ENCODE measurements at places on chromosomes 3 and 15. TPM values are rescaled to one million over a fixed set of nuclear protein-coding genes. Genes with fewer than 3 reads are reported as not detected.

Gene KBTBD13
- total RNA-seq, result not detected

- DNase-seq, result no peak
These were observed 100.1 kb downstream of the LRTM1 start for GRCh38 chr3:54827776-54828175.

Gene GXYLT2
- 8.4 TPM for total RNA-seq

Gene MAP2K1
- 75.4 TPM for total RNA-seq

- no peak for DNase-seq
These were observed 146.1 kb downstream of the SNRK start for GRCh38 chr3:43432462-43432861.

Gene CRYBG3
- 39.4 TPM for total RNA-seq

DNA sequence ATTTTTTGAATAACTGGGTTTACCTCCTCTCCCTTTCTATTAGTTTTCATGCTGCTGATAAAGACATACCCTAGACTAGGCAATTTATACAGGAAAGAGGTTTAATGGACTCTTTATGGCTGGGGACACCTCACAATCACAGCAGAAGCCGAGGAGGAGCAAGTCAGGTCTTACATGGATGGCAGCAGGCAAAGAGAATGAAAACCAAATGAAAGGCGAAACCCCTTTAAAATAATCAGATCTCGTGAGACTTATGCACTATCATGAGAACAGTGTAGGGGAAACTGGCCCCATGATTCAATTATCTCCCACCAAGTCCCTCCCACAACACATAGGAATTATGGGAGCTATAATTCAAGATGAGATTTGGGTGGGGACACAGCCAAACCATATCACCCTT is 2.0 kb upstream of the RSL24D1 start:
- DNase-seq, result no peak

DNA sequence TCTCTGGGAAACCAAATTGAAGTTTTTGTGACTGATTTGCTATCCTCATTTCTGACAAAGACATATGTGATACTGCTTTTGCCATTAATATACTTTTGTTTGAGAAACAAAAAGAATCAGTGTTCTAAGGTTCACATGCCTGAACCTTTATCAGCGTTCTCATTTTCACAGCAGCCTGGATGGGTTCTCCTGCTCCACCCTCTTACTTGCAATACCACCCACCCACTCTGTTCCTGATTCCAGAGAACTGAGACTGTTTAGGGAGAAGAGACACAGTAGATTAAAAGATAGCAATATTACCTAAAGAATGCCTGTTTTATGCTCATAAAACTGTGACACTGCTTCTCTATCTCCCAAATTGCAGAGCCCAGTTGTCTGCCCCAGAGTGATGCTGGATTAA is 25.8 kb upstream of the ARL6 start:
- DNase-seq, result no peak

GRCh38 chr3:70770650-70771049 is 458.2 kb upstream of the MDFIC2 start:
- DNase-seq, result no peak

DNA sequence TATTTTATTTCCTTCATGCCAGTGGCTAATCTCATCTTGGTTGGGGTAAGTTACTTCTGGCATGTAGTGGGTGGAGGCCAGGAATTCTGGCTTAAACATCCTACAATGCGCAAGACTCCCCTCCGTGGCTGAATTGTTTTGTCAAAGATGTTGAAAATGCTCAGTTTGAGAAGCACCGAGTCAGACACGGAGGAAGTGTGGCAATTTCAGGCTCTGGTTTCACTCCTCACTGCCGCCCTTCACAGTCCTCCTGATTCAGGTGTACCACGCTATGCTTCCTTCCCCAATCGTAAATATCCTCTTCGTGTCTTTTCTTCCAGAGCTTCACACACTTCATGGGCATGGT is 150.7 kb downstream of the OPA1 start:
- no peak for DNase-seq

Gene MYLK
- 80.3 TPM for total RNA-seq

GRCh38 chr15:68802373-68802772 is 18.3 kb downstream of the ANP32A start:
- DNase-seq, result peak; percentile 33

GRCh38 chr3:32544894-32545293 is 25.8 kb downstream of the DYNC1LI1 start:
- no peak for DNase-seq

- peak; percentile 91 for DNase-seq
These were observed at the start of gene USF3 for GRCh38 chr3:113695786-113696645. Gene USF3, minus strand, starts transcription at chr3:113696642. Its CDS starts 21,764 bp downstream, at chr3:113674878.

Data from mesenteric fat pad (tissue), 1 donor.